ENCODE measurements at places on chromosomes 6 and 20.

GRCh38 chr20:63317601-63318291, 24.8 kb downstream of the COL20A1 start:
- DNase-seq, result no peak

- DNase-seq, result no peak
Observed at GRCh38 chr20:46883892-46884291, 10.8 kb upstream of the EYA2 start.

GRCh38 chr20:9022376-9022775, 46.5 kb upstream of the PLCB4 start:
- DNase-seq, result no peak

DNA sequence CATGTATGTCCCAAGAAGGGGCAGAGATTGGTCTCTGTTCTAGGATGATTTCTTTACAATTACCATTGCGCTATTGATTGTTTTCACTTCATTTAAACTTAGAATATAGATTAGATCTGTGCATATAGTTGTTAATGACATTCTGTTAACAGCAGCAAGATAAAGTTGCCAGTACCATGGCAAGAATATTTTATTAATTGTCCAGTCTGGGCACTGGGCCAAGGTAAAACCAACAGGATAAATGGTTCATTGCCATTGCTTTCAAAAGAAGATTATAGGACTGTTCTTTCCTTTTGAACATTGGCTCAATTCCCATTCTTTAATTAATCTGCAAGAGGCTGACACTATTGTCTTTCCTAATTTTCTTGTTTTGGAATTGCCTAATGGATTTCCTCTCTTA, 592.4 kb downstream of the RFPL4B start:
- no peak for DNase-seq

GRCh38 chr6:4808396-4808795, 32.2 kb downstream of the CDYL start:
- DNase-seq, result no peak

GRCh38 chr6:139290787-139291311, 949 bp downstream of the TXLNB start:
- no peak for DNase-seq

DNA sequence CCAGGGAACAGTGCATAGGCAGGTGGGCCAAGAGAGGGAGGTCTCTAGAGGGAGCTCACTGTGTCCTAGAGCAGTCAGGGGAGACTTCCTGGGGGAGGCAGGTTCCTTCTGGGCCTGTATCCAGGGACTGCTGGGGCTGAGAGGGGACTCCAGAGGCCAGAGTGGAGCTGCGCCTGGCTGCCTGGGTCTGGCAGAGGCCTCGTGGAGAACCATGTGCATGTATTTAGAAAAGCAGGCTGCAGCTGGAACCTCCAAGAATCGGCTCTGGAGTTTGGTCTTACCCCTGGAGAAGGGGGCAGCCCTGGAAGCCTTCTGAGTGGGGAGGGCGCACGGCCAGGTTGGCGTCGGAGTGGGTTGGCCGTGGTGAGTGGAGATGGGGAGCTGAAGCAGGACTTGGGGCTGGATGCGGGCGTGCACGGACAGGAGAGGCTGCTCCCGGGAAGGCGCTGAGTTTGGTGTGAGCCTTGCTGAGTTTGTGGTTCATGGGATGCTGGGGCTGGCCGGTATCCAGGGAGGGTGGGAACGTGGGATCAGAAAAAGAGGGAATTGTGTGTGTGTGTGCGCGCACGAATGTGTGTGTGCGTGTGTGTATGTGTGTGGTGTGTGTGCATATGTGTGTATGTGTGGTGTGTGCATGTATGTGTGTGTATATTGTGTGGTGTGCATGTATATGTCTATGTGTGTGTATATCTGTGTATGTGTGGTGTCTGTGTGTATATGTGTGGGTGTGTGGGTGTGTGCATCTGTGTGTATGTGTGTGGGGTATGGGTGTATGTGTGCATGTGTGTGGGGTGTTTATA, 10.8 kb downstream of the VSTM2L start:
- DNase-seq, result no peak

- DNase-seq, result no peak
Observed at GRCh38 chr6:33057222-33058150, 16.0 kb downstream of the HLA-DPA1 start.

DNA sequence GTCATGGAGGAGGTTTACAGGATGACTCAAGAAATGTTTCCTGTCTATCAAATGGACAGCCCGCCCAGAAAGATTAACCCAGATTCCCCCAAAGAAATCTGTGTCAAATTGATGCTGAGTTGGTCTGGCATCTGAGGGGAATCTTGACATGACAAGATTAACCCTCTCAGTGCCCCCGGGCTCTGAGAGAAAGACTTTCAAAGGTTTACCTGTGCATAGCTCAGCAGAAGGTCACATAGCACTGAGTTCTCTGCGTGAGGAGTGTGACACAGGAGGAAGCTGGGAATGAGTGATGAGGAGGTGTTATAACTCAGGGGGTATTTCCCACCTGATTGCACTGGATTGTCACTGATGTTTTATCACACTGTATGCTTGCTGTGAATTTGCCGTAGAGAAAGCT, 601.2 kb downstream of the DHX35 start:
- DNase-seq, result no peak

DNA sequence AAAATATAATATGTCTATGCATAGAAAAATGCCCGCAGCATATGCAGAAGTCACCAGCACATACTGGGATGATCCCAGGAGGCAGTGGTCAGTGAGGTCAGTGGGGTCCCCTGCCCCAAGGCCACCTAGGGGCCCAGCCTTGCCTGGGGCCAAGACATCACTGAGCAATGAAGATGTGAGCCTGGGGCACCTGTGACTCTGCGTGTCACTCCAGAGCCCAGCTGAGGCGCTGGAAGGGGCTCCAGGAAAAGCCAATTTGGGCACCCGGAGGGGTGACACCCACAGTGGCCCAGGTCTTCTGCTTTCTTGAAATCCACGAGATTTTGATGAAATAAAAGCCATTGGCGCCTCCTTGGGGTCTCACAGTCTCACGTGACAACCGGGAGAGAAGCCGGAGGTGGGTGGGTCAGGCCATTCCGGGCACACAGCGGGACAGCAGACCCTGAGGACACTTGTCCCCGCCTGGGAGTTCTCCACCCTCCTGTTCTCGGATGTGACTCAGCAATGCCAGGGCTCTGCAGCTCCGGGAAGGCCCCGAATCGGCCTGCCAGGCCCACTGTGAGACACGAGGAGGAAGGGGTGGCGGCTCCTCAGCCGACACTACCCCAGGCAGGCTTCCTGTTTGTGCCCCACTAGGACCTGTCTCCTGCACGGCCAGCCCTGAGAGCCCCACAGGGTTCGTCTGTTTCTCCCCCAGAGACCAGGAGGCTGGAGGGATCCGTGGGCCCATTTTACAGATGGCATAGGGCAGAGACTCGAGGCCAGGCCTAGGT, 24.4 kb upstream of the SLCO4A1 start:
- no peak for DNase-seq

DNA sequence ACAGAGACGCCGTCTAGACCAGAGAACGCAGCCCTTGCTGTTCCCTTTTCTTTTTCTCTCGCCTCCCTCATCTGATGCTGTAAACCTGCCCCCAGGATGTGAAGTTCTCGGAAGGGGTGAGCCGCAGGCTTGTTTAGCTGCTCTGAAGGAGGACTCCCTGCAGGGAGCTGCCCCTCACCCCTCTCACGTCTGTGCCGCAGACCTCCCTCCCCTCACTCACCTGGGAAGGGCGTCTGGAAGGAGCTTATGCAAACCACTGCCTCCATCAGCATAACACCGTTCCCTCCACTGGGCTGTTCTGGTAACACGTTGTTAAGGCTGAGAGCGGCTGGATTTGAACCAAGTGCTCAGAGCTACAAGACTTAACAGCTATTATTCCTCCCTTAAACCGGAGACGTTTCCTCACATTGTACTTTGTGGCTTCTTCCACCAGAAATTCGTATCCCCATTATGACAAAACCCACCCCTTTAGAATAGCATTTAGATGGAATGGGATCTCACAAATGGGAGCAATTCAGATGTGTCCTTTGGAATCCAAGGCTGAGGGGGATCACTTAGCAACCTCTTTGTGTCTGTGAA, 99.8 kb downstream of the SMOC2 start:
- DNase-seq, result no peak

GRCh38 chr6:167145461-167145860, 12.3 kb downstream of the GPR31 start:
- DNase-seq, result no peak

DNA sequence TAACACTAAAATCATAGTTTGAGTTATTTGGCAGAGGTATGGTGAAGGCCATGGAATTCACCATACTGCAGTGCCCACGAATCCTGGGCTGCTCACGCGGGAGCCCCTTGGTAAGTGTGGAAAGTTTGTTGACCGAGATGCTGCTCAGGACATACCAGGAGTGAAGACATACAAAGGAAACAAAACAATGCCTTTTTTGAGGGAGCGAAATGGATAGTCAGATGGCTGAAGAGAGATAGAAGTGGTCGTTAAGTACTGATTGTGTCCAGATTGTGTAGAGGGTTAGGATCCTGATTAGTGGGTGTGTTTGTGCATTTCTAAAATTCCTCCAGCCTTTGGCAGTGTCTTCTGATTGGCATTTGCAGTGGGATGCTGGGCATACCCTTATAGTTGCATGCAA, 83.0 kb downstream of the SOBP start:
- no peak for DNase-seq

DNA sequence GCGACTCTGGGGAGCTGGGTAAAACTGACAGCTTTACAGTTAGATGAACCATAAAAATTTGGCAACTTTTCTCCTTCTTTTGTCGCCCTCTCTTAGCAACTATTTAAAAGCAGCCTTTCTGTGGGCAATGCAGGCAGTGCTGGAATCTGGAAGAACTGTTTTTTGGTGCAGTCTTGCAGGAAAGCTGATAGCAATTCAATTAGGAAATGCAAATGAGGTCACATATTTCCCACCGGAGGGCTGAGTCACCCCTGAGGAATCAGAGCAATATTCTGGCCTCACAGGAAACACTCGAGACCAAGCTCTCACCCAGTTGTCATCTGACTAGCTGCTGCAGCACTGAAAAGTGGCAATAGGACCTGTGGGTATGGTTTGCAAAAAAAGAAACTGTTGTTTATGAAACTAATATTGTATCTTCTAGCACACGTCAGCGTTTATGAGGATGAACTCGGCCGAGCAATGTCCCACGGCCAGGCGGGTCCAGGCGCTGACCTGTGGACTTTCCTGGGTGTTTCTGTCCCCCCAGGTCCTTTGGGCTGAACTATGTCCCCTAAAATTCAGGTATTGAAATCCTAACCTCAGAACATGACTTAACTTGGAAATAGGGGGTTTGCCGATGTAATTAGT, 312.3 kb downstream of the TAF4 start:
- DNase-seq, result no peak

- no peak for DNase-seq
Observed at GRCh38 chr20:50376179-50376887, 133.8 kb upstream of the PTPN1 start.

GRCh38 chr6:161630674-161631073, 356.8 kb upstream of the AGPAT4 start:
- no peak for DNase-seq

GRCh38 chr6:43200541-43200940, 18.5 kb downstream of the CUL9 start:
- DNase-seq, result no peak

DNA sequence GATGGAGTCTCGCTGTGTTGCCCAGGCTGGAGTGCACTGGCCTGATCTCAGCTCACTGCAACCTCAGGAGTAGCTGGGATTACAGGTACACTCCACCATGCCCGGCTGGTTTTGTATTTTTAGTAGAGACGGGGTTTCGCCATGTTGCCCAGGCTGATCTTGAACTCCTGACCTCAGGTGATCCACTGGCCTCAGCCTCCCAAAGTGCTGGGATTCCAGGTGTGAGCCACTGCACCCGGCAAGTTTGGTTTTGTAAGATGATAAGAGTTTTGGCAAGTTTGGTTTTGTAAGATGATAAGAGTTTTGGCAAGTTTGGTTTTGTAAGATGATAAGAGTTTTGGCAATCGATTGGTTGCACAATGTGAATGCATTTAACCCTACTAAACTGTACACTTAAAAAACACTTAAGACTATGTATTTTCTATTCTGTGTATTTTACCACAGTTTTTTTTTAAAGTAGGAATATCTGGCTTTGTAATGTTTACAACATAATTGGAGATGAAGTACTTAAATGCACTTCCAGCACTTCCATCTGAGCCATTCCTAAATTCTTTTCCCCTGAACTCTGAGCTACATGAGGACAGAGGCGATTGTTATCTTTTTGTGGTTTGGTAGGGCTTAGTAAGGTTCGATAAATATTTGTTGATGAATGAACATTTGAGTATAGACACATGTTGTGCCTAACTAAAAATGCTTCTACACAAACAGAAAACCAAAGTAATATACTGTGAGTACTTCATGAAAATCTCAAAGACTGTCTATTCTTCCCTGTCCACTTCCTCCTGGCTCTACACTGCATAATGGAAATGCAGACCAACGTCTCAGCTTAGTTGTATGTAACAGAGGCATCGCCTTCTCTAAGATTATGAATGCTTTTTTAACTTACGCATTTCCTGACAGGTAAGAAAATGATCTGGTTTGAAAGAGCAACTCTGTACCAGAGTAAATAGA, 18.8 kb downstream of the SAMHD1 start:
- DNase-seq, result no peak

GRCh38 chr6:57315111-57315510, 2.3 kb upstream of the PRIM2 start:
- DNase-seq, result no peak

DNA sequence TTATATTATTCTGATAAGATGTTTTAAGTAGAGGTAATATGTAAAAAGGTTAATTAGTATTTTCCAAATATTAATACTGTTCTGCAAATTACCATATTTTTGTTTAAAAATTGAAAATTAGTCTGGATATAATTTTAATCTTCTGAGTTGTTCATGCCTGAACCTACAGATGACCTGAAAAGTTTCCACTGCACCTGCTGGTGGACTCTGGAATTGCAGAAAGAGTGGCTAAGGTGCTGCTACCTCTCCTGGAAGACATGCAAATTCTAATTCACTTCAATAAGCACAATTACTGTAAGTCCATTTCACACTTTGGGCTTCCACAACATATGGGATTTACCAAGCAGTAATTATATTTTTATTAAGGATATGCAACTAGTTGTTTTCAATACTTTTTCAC, 77.7 kb upstream of the OLIG3 start:
- peak; percentile 35 for DNase-seq

DNA sequence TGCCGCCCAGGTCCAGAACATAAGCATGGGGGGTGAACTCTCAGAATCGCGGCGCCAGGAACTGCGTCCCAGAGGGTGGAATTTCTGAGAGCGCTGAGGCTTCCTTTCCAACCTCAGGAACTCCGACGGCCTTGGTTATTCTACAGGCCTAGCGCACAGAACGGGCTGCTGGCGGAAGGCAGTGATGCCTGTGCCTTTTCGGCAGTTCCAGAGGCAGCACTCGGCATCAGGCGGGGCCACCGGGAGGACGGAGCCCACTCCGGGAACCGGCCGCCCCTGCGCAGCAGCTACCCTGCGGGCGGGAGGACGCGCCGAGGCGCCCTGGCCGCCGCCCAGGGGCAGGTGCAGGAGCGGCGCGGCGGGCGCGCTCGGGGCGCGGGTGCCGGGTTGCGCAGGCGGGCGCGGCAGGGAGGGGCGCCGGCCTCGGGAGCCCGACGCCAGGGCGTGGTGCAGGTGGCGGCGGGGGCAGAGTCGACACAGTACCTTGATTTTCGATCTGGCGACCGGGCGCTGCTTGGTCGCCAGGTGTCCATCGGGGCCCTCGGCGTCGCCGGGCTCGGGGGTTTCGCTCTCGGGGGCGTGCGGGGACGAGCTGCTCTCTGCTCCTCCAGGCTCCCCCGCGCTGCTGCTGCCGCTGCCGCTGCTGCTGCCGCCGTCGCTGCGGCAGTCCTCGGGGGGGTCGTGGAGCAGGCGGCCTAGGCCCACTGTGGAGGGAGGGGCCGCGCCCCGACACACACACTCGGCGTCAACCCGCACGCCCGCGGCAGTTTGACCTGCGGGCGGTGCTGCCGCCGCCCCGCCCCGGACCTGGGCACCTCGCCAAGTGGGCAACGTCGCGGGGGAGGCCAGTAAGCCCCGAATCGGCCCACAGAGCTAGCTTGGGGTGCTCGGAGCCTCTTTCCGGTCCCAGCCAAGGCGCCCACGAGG, 1.3 kb downstream of the OVOL2 start:
- peak; percentile 67 for DNase-seq
